Activated CD8-positive, alpha-beta memory T cell treated with anti-CD3 and anti-CD28 coated beads for 48 hours (primary cell): ENCODE measurements at places on chromosomes 5 and 9.

DNA sequence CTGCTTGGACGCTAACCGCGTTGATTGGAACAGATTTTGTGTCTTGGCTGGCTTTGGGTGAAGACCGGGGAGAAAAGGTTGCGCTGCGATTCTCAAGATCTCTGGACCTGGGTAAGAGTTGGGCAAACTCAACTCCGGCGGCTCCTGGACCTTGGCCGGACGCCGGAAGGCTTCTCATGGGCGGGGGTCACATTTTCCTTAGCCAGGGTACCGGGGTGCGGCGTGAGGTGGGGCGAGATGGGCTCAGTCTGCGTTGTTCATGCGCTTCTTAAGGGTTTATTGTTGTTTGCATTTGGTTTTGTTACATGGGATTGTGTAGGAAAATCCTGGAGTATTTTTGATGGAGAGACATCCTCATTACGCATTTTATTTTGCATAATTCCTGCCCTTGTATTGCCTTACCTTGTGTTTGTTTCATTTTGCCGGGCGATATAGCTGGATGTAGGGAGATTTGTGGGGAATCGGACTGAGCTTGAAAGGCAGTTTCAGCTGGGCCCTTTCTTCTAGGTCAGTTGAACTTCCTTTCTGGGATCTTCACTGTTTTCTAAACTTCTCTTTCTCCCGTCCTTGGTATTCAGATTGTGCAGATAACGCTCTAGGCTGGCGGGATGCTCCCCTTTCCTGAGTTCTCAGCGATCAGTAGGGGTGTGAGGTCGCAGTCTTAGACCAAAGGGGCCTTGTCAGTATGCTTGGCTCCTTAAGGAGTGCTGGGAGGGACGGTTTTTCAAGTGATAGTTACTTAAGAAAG, 524 bp downstream of the MEGF10 start:
- DNase-seq = no peak

- no peak for DNase-seq
Observed at GRCh38 chr5:174614500-174615135, 109.8 kb upstream of the MSX2 start.

- DNase-seq = no peak
Observed at GRCh38 chr5:72407541-72407940, 87.4 kb downstream of the PTCD2 start.

GRCh38 chr5:95283022-95283615, 1.8 kb downstream of the MCTP1 start:
- DNase-seq = no peak

GRCh38 chr5:76485511-76485910, 82.4 kb downstream of the IQGAP2 start:
- DNase-seq = no peak
